ENCODE measurements at places on chromosomes 16 and 17.

GRCh38 chr16:4991754-4992153 is 33.6 kb downstream of the SEC14L5 start:
- no peak for DNase-seq

DNA sequence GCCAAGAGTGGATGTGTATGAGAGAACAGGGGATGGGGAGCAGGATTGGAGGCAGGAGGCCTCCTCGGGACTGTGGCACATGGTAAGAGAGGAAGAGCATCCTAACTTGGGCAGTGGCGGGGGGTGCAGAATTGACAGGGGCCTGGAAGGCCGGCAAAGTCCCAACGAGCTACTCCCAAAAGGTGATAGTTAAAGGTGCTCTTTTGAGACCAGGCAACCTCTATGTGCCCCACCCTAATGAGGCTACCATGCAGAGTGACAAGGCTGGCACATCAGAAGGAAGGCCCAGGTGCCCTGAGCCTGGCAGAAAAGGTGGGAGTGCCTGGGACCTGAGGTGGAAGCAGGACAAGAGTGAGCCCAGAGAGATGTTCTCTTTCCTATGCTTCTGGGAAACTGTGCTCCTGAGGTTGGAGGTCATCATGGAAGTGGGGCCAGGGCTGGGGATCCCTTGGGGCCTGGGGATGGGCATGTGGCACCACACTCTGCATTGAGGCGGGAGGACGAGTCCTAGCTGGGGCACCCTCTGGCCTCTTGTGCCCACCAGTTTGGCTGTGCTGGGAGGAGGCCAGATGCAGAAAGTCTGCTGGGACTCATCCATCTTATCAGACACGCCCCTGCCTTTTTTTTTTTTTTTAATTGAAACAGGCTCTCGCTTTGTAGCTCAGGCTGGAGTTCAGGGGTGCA is 5.9 kb downstream of the RAB11FIP4 start:
- no peak for DNase-seq

DNA sequence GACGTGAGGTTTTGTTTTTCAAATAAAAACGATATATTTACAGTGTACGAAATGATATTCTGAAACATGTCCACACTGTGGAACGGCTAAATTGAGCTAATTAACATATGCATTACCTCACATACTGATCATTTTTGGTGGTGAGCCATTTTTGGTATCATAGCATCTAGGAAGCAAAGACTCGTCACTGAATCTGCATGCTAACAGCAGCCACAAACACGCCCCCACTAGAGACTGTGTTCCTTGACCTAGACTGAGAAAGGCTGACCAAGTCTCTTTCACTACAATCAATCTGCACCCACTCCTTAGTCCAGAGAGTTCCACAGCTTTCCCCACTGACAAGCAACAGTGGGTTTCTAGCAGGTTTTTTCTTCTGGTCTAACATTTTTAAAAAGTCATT is 29.5 kb downstream of the NPLOC4 start:
- DNase-seq: no peak

DNA sequence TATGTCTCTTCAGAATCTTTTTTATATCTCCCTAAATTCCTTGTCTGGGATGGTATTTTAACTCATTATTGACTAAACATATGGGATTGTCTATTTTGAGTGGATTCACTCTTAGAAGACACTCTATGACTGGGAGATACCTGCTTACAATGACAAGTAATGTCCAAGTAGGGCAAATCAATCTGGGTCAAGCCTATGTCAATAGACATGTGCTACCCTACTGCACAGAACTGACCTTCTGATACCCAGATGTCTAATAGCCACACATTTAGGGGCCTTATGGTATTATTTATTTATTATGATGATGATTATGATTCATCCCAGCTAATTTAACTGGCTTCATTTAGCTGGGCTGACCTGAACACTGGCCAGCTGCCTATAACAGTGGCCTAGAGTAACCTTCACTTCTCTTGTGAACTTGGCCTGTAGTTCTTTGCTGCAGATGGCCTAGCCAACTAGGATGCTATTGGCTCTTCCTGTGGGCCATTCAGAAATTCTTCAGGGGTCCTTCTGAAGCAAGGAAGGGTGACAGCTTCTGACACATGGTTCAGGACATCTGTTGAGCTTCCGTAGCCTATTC is 138.0 kb downstream of the ANKFN1 start:
- DNase-seq: no peak

DNA sequence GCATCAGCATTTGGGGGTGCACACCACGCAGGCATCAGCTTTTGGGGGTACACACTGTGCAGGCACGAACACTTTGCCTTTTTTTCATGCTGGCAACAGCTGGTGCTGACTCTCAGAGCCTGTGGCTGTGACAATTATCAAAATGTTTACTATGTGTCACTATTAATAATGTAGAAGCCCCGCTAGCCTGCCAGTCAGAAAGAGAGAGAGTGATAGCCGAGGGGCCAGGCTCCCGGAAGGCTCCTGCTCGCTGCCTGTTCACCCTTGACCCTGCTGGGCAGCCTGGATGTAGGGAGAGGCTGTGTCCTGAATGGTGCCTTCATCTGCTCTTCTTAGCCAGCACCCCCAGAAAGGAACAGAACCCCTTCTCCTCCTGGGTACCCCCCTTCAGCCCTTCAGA is 61.9 kb downstream of the SDK2 start:
- DNase-seq: no peak

- DNase-seq: no peak
Measured at GRCh38 chr17:63445065-63445464, 1.0 kb downstream of the CYB561 start.

DNA sequence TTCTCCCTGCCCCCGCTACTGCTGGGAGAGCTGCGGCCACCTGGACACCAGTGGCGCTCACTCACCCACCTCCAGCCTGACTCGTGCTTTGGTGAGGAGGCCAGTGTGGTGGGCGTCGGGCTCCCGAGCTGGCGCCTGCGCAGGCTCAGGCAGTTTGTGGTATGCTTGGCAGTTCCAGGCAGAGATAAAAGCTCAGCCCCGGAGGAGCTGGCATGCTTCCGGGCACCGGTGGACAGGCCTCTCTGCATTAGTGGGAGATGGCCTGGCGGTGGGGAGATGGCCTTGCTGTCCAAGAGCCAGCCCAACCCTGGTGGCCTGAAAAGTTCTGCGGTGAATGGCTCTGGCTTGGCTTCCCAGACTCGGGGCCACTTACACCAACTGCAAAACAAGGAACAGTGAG is 4.1 kb downstream of the ADGRG1 start:
- DNase-seq: no peak

DNA sequence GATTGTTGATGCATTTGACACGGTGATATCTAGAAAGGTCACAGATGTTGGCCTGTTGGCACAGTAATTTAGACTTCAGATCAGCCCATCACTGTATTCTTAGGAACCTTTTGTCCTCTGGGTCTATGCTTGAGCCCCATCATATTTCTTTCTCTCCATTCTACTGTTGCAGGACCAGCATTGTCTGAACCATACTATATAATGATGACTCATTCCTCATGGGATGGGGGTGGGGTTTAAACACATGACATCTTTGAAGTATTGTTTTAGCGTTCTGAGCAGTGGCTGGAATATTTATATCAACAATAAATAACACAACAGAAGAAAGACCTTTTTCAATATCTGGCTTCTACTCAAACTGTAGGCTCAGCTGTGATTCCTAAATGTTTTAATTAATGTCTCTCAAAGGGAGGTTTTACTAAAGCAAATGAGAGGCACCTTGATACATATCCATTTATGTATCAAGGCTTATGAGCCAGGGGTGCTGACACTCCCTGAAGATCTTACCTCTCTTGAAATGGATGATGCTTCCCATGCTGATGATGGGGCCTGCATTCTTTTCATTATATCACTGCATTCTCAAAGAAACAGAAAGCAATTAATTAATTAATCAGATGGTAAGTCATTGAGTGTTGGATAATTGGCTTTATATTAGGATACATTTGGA is 379.0 kb upstream of the GOT2 start:
- no peak for DNase-seq

DNA sequence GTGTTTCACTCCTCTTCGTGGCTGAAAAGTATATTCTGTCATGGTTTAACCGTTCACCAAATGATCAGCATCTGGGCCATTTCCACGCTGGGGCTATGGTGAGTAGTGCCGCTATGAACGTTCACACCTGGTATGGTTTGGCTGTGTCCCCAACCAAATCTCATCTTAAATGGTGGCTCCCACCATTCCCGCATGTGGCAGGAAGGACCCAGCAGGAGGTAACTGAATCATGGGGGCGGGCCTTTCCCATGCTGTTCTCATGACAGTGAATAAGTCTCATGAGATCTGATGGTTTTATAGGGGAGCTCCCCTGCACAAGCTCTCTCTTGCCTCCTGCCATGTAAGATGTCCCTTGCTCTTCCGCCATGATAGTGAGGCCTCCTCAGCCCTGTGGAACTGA is 45.7 kb upstream of the ZNF469 start:
- DNase-seq: no peak

DNA sequence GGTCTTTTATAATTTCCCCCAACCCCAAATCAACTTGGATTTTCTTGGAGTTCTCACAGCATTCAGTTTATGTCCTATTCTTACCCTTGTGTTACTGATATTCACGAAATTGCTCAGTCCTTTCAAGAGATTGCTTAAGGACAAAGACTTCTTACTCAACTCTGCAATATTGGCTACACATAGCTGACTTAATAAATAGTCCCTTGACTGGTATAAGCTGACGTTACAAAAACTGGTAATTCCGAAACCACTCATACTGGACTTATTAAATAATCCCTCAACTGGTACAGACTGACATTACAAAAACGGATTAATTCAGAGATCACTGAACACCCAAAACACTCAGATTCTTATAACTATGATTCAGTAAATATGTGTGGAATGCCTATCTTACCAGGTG is 860 bp downstream of the TIGD7 start:
- DNase-seq: no peak

GRCh38 chr17:75365009-75365930 is 40.2 kb downstream of the GRB2 start:
- DNase-seq: no peak

DNA sequence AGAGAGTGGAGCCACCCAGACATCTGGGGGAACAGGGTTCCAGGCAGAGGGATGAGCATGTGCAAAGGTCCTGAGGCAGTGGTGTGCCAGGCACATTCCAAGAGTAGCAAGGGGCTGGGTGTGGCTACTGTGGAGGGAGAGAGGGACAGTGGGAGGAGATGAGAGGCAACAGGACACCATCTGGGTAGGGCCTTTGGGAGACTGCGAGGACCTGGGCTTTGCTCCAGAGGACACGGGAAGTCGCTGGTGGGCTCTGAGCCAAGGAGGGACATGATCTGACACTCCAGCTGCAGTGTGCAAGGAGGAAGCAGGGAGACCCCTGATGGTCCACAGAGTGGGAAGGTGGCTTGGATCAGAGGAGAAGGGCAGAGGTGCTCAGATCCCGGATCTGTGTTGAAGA is 56.7 kb upstream of the MED9 start:
- DNase-seq: no peak

- DNase-seq: no peak
Measured at GRCh38 chr17:37506678-37507077, 17.0 kb downstream of the DUSP14 start.

- DNase-seq: no peak
Measured at GRCh38 chr16:13904179-13904691, 15.7 kb upstream of the ERCC4 start.

- no peak for DNase-seq
Measured at GRCh38 chr16:89090182-89090630, 3.4 kb upstream of the ACSF3 start.

DNA sequence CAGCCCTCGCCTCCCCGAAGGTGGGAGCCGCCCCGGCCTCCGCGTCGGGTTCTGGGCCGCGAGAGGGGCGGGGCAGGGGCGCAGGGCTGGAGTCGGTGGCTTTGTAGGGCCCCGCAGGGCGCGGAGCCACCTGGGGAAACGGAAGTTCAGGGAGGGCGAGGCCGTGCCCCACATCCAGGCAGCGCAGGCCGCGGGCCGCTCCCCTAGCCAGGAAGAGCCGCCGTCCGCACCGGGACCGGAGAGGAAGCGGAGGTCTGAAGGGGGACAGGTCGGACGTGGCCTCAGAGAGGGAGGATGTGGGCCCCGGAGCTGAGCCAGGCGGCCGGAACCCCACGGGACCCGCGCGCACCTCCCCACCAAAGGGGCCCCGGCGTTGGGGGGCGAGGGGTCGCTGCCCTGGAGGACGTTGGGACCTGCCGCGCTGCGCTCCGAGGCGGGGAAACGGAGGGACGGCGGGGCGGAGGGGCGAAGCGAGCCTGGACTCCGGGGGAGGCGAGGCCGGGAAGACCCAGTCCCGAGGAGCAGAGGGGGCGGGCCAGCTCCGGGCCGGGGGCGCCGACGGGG is 482 bp upstream of the SLC16A3 start:
- DNase-seq: no peak

Data from activated CD4-positive, alpha-beta T cell treated with anti-CD3 and anti-CD28 coated beads, Interleukin-2, amount 50 U/mL, for 24 hours (primary cell).